ENCODE measurements at places on chromosomes 7 and 10.

- DNase-seq = no peak
Measured at GRCh38 chr10:71067098-71067740, 145.2 kb upstream of the UNC5B start.

DNA sequence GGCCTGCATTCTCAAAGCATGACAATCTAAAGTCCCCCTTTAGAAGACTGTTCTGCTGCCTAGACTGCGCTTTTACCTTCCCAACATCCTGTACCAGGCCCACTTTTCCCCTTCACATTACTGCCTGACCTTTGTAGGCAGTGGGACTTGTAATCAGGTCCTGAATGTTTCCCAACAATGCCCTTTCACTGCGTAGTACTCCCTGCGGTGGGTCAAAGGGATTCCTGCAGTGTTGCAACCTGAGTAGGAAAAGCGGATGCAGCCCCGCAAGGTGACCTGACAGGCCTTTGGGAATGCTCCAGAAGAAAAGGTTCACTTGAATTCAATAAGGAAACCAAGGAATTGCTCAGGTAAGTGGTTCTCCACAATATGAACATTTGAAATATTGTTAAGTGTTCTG lies 4.9 kb upstream of the TCAF1 start:
- no peak for DNase-seq

- DNase-seq = no peak
Measured at GRCh38 chr7:42082144-42082543, 154.9 kb downstream of the GLI3 start.

GRCh38 chr7:132258231-132258630 lies 318.0 kb downstream of the PLXNA4 start:
- no peak for DNase-seq

- DNase-seq = peak; percentile 58
Measured at GRCh38 chr7:129163875-129164544, 19.5 kb downstream of the TSPAN33 start.

- no peak for DNase-seq
Measured at GRCh38 chr10:43691485-43691884, 42.8 kb upstream of the ZNF32 start.

- DNase-seq = no peak
Measured at GRCh38 chr7:120394595-120394994, 121.6 kb downstream of the KCND2 start.

- no peak for DNase-seq
Measured at GRCh38 chr10:97454330-97455036, 8.5 kb downstream of the ZDHHC16 start.

DNA sequence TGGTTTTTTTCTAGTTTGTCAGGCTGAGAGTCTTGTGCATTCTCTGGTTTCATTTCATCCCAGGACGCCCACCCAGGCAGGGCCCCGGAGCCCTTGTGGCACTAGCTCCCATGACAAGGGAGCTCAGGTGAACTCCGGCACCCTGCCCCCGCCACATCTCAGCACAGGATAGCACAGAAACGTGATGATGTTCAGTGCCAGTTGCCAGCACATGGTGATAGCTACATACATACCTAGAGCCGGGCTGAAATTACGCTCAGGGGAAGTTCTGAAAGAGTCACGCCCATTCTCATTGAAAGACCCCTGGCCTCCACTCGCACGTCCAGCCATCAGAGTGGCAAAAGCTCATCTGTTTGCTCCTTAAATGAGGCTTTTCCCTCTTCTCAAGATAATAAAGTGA lies 273.7 kb downstream of the PTPRN2 start:
- DNase-seq = no peak

DNA sequence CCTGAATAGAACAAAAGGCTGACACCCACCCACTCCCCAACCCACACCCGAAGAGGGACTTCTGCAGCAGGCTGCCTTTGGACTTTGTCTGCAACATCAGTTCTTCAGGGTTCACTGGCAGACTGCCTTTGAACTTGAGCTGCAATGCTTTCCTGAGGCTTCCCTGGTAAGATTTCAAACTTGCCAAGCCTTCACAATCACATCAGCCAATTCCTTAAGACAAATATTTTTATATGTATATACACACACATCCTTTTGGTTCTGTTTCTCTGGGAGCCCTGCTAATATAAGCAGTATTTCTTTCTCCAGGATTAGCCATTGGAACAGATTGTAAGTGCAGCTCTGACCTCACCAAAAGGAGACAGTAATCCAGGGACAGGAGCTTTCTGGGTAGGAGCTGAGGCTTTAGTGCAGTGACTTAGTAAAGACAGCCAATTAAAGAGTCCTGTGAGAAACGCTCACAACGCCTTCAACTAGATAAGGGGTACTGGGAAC lies 55.6 kb upstream of the KMT2E start:
- no peak for DNase-seq

DNA sequence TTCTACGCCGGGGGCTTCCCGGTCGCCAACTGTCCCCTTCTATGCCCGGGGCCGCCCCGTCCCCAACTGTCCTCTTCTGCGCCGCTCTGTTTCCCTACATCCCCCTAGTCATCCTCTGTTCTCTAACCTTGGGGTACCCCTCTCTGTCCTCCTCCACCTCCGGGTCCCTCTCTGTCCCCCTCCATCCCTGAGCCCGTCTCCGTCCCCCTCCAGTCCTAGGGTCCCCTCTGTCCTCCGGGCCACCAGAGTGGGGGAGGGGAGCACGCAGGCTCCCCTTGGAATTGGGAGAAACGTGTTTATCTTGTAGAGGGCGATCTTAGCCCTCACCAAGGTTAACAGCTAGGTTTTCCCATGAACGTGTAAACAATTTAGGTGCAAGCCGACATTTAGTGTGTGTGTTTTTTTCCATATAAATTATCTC lies 852 bp upstream of the KLF6 start:
- DNase-seq = no peak

Data from AML-193 (cell line).